ENCODE measurements at places on chromosomes 1 and 21.

DNA sequence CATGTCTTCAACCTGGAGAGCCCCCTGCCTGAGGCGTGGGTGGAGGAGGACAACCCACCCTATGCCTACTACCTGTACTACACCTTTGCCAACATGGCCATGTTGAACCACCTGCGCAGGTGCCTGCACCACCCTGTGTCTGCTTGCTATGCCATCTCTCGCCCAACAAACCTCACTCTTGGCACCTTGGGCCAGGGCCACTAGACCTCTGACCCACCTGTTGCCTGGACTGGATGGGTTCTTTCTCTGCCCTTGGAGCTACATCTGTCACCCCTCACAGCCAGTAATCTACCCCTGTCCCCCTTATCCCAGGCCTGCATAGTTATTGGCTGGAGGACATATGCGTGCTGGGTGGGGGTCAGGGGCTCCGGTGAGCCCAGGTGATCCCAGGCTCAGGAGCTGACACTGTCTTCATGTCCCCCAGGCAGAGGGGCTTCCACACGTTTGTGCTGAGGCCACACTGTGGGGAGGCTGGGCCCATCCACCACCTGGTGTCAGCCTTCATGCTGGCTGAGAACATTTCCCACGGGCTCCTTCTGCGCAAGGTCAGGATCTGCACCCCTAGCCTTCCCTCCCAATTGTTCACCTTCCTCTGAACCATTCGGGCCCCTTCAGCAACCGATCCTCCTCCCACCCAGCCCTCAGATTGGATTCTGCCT is 9.9 kb downstream of the AMPD2 start:
- DNase-seq, result no peak

GRCh38 chr21:34590520-34590919 is 24.4 kb downstream of the RCAN1 start:
- DNase-seq, result no peak

DNA sequence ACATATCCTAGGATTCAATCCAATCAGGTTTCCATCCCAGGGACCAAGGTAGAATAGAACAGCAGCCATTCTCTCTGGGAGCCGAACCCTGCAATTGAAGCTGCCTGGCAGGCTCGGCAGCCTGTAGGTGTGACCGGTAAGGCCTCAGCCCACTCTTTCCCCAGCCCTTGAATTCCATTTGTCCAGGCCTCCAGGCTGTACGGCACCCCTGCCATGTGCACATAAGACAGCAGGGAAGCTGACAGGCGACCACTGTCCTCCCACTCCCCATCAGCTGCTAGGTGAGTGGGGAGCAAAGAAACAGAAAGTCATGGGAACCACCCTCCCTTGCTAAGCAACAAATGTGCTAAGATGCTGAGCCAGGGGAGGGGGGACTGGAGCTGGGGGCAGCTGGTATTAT is 23.0 kb downstream of the OPTC start:
- no peak for DNase-seq

GRCh38 chr1:111488669-111489068 is 14.8 kb downstream of the ADORA3 start:
- DNase-seq, result no peak

DNA sequence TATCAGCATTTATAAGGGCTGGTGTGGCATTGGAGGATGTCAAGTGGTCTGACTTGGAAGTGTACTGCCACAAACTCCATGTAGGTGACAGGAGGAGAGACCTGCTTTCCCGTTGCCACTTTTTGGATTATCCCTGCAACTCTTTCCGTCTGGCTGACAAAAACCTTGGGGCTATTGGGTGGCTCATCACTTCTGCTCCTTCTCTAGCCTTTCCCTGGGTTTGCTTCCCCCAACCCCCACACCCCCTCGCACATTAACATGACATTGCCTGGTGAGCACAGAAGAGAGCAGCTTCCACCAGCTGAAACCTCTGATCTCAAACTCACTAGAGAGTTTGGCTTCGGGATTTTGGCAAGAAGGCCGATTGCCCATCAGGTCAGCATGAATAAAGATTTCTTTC is 39.2 kb downstream of the PROX1 start:
- DNase-seq, result no peak

DNA sequence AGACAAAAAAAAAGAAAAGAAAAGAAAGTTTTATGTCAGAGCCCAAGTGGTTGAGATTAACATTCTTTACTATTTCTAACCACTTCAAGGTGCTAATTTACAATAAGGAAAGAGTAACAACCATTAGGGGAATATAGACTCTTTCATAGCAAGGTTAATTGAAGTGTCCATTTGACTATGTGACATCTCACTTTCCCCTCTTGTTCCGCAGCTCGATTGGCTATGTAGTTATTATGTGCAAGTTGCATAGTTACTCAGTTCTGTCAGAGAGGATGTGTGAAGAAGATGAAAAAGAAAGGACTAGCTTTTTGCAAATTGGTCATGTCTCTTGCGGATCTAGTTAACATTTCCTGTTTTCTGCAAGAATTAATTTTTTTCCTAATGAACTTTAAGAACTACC is 273.7 kb downstream of the RGS7 start:
- DNase-seq, result no peak

DNA sequence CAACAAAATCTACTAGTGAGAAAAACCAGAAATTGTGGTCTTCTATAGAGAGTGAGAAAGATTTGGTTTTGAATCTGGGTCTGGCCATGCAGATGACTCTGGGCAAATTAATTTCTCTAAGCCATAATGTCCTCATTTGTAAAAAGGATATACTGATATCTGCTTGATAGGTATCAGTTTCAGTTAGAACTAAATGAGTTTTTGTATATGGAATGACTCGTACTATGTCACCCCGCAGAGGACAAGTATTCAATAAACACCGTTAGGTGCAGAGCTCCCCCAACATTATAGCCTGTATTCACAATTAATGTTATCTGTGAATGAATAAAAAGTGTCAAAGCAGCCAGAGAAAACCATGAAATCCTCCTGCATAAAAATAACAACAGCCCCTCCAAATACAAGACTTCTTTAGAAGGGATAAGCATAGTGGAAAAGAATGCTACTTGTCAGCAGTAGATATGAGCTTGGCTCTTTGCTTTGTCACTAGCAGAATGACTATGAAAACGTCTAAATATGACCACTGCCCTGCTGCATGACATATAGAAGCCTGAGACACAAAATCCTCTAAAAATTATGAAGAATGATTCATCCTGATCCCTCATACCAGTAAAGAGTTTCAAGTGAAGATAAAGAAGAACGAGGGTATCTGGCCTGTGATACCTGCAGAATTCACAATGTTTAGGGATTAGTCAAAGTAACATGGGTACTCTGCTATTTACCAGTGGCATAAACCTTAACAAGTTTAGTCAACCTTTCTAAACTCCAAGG is 17.8 kb downstream of the SCAF4 start:
- no peak for DNase-seq

DNA sequence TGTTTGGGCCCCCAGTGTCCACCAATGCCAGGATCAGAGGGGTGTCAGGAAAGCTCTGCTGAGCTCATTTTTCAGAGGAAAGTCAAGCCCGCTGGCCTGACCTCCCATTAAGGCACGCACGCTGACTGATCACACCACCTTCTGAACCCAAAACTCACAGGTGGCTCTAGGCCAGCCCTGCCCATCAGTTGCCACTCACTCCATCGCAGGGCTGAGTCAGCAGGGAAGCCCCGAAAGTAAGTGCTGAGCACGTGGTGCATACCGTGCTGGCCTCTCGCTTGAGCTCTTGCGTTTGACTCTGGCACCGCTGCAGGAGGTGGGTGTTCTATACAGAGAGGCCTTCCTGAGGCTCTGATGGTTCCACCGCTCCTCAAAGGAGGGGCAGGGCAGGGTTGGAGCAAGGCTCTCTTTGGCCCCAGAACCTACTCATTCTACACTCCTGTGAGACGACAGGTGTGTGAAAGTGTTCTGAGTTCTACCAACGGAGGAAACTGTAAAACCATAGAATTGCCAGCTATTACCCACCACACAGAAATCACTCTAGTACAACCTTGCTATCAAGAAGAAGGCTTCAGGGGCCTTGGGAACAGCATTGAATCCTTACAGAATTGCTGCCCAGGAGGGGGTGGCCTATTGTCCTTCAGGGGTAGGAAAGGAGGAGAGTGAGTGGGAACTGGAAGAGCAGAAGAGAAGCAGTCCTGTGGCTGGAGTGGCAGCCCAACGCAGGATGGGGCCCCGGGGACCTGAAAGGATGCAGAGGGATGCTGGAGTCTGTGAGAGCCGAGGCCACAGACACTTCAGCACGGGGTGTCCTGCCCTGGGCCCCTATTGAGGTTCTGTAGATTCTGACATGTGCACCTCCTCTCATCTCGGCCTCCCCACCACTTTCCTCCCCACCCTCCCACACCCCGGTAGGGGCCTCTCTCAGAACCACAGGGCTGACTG is 214.7 kb upstream of the EDN2 start:
- no peak for DNase-seq

DNA sequence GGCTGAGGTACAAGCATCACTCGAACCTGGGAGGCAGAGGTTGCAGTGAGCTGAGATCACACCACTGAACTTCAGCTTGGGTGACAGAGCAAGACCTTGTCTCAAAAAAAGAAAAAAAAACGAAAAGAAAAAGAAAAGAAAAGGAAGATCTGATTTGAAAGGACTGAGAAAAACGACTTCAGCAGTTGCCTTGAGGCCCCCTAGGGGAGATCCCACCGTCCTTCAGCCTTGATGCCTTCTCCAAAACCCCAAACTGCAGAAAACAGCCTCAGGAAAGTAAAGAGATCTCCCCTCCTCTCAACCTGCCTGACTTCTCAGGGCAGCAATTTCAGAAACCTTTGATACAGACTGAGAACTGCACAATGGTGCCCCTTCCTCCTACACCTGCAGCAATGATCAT is 50.9 kb upstream of the BCAR3 start:
- DNase-seq, result no peak

GRCh38 chr1:62962901-62963776 is 179.2 kb downstream of the ATG4C start:
- no peak for DNase-seq

DNA sequence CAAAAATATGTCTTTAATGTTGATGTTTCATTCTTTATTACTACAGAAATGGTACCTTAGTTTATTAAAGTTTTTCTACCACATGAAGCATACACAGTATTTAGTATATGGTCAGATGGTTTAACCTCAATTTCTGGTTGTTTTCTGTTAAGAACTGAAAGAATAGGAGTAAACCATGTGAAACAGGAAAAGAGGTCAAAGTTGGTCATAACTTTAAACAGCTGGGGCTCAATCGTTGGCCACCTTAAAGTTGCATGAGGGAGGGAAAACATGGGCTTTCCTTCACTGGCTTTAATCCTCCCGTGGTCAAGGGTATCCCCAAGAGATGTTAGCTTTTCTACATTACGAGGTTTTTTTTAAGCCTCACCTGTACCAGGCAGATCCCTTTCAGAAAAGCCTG is 483.3 kb upstream of the ADAMTS5 start:
- no peak for DNase-seq

- DNase-seq, result no peak
Measured at GRCh38 chr1:70874063-70874462, 173.6 kb downstream of the PTGER3 start.

- no peak for DNase-seq
Measured at GRCh38 chr1:210582205-210582970, 253.7 kb downstream of the HHAT start.

GRCh38 chr1:60973668-60974067 is 108.7 kb upstream of the NFIA start:
- no peak for DNase-seq

DNA sequence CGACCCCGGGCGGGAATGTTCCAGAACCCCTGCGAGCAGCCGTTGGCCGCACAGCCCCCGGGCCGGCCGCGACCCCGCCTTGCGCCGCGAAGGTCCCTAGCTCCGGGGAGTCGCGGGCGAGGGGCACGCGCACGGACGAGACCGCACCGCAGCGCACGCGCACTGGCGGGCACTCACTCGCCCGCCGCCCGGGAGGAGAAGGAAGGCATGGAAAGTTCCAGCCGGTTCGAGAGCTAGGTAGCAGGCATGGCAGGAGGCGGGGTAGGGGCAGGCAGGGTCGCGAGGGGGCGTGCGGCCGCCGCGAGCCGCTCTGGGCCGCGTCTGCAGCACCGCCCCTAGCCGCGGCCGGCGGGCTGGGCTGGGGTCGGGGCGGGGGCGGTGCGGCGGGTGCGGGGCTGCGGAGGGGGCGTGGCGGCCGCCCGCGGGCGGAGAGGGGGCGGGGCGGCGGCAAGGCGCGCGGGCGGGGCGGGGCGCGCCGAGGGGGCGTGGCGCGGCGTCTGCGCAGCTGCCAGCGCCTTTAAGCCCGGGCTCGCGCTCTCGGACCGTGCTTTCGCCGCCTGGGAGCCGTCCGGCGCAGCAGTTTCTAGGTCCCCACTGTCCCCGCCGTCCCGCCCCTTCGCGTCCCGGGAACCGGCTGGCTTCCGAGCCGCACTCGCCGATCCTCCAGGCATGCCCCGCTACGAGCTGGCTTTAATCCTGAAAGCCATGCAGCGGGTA is at the start of the genes MRPS6 and SLC5A3:
Gene MRPS6, plus strand, starts transcription at position 547 of the 717 bp plus-strand sequence. Its CDS starts 123 bp downstream, at position 670.
Gene SLC5A3, plus strand, starts transcription at position 547 of the 717 bp plus-strand sequence. CDS start 21,621 bp downstream, outside the sequence.
- DNase-seq, result peak; percentile 62

- no peak for DNase-seq
Measured at GRCh38 chr1:207959141-207959825, 48.4 kb upstream of the CD34 start.

GRCh38 chr1:182724215-182724614 is 39.8 kb upstream of the RGS8 start:
- no peak for DNase-seq

DNA sequence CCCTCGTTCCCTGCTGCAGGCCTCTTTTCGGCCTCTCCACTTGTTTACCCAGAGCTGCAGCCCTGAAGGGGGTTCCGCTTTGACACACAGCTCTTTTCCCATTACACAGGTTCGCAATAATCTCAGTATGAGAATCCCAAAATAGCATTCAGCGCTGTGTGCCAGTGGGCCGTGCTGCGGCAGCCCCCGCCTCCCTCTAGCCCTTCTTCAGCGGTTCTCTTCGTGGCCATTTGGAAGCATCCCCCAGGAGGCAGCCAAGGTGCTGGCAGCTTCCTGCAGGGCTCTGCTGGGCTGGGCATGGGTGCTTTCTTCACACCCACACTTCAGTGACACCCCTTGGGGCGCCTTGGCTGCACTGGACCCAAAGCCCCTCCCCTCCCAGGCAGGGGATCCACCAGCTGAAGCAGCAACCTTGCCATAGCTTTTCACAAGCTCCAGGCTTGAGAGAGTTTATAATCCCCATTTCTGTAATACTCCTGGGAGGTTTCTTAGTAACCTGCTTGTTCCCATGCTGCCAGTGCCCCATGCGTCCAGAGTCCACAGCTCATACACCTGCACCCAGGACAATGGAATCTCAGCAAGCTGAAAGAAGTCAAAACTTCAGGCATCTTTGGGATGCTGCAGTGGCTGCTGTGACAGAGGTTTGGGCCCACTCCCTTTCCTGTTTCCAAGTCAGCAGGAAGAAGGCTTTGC is 8.1 kb downstream of the NCF2 start:
- no peak for DNase-seq

- DNase-seq, result no peak
Measured at GRCh38 chr21:44370027-44370735, 16.8 kb downstream of the TRPM2 start.

DNA sequence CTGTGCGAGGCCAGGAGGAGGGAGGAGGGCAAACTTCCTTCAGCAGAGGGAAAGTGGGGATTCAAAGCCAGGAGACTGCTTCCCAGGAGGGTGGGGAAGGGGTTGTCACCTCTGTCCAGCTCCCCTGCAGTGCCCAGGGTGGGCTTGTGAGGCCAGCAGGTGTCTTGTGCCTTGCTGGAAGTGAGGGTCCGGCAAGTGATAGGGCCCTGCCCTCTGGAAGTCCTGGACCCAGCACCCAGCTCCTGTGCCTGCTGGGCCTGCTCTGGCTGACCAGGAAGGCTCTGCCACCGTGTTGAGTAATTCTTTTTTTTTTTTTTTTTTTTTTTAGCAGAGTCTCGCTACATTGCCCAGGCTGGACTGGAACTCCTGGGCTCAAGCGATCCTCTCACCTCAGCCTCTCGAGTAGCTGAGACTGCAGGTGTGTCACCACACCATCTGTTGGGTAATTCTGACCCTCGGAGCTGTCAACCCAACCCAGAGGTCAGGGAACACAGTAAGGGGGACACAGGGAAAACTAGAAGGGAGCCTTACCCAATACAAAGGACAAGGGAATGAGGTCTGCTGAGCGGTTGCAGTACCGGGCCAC is 1.0 kb downstream of the BEST4 start:
- DNase-seq, result no peak
